DMS153 (cell line): ENCODE measurements at places on chromosomes 4 and X.

- no peak for DNase-seq
Observed at GRCh38 chr4:57037982-57038604, 59.4 kb downstream of the POLR2B start.

- no peak for DNase-seq
Observed at GRCh38 chr4:173318240-173318639, 15.9 kb downstream of the HMGB2 start.

GRCh38 chr4:53705151-53705764, 114.0 kb upstream of the LNX1 start:
- DNase-seq = no peak

DNA sequence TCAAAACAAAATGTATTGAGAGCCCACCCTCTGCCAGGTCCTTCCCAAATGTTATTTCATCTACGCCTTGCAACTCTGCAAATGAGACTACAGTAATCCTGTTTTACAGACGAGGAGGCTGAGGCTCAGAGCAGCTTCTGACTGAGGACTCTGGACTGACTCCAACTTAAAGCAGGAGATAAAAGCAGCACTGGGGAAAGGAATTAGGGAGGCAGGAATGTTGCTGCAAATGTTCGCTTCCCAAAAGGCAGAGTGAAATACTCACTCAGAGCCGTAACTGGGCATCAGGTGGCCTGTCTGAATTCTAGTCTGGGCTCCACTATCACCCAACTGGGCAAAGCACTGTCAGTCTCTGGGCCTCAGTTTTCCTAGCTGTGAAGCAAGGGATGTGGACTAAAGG, 94.7 kb upstream of the SRD5A3 start:
- no peak for DNase-seq

- DNase-seq = no peak
Observed at GRCh38 chr4:2451036-2451520, 17.8 kb upstream of the RNF4 start.

- DNase-seq = no peak
Observed at GRCh38 chrX:31527455-31528126, 455.8 kb upstream of the FTHL17 start.

DNA sequence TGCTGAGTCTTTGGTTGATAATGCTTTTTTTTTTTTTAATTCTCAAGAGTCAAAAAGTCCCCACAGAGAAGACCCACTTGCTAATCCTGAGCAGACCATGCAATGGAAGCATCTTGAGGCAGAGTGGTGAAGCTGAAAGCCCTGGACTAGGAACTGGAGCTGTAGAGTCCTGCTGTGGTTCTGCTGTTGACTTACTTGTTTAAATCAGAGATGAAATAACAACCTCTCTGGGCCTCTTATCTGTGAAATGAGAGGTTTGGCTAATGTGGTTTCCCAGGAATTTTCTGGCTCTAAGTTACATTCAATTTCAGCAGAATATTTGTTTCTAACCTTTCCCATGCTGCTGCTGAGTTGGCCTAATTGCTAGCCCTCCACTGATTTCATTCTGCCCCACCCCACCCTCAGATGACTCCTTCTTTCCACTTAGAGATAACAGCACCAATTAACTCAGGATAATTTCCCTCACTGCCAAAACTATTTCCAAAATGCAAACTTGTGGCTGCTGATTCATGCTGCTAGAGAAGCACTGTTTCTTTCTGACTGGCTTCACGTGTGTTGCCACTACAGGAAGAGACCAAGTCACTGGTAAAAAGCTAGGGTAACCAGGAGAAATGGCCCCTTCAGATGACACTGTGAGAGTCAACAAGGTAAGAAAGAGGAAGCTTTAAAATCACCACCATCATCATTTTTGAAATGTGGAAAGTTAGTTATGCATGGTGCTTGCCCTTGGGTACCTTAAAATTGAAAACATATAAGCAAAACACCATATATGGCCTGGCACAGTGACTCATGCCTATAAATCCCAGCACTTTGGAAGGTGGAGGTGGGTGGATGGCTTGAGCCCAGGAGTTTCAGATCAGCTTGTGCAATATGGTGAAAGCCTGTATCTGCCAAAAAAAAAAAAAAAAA, 326.4 kb downstream of the DCHS2 start:
- no peak for DNase-seq
